ENCODE measurements at places on chromosomes 5 and 9. TPM values are rescaled to one million over a fixed set of nuclear protein-coding genes. Genes with fewer than 3 reads are reported as not detected.

The HK3 gene
- total RNA-seq: 4.7 TPM

DNA sequence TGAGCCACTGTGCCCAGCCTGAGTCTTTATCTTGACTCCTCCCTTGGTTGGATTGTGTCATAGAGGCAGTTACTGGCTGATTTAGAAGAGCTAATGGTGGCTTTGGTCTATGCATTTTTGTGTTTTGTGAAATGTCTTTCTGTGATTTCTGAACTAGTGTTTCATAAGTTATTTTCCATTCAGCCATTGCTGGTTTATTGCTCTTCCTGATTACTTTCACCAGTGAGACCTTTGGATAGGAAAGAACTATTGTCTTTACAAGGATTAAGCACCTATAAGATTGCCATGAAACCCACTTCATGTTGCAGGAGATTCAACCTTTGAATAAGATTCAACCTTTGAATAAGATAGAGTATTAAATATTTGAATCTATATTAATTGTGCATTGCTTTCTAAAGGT, 8.7 kb upstream of the HAPLN1 start:
- DNase-seq: no peak

DNA sequence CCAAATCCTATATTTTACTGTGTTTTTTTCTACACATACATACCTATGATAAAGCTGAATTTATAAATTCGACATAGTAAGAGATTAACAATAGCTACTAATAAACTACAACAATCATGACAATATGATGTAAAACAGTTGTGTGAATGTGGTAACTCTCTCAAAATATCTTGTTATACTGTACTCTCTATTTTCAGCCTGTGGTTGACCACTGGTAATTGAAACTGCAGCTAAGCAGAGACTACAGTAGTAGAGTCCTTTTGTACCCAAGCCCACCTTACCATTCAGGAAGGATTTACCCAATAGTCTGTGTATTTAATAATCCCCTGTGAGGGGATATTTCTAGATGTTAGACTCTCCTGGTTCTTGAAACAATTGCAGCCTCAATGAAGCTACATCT, 86.7 kb downstream of the FAM114A2 start:
- no peak for DNase-seq

The CTNND2 gene
- total RNA-seq: 11.2 TPM

GRCh38 chr9:109115931-109116526, 3.7 kb downstream of the TMEM245 start:
- DNase-seq: no peak

The STOM gene
- 85.1 TPM for total RNA-seq

DNA sequence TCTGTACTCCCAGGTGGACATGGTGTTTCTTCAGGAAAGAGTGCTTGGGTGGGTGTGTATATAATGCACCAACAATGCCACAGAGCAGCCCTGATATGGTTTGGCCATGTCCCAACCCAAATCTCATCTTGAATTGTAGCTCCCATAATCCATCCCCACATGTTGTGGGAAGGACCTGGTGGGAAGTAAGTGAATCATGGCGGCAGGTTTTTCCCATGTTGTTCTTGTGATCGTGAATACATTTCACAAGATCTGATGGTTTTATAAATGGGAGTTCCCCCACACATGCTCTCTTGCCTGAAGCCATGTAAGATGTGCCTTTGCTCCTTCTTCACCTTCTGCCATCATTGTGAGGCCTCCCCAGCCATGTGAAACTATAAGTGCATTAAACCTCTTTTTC, 158.5 kb downstream of the NR3C1 start:
- DNase-seq: no peak

The PRR16 gene
- 3.5 TPM for total RNA-seq

The EGFLAM gene
- 4.1 TPM for total RNA-seq

The ZNF658 gene
- total RNA-seq: 6.3 TPM

GRCh38 chr5:138095100-138095907, 11.5 kb downstream of the WNT8A start:
- DNase-seq: no peak

The GPR21 gene
- total RNA-seq: not detected

- DNase-seq: no peak
Observed at GRCh38 chr9:92882276-92882675, 4.4 kb upstream of the ZNF484 start.

- DNase-seq: no peak
Observed at GRCh38 chr9:16325966-16326365, 544.5 kb downstream of the BNC2 start.

DNA sequence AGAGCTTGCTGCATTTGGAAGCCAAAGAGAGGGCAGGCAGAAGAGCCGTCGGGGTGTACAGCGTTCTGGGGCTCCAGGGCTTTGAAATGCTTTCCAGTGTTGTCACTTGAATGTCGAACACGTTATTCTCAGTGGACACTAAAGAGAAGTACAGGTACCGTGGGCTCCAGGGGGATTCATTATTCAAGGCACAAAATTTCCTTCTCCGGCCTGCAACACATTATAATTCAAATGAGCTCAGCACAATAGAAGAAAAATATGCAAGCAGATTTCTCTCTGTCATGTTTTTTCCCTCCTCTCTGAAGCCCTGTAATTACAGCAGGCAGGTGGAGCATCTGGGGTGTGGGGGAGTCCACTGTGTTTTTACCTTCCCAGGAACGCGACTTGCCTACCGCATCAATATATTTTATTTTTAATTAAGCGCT, 293.1 kb downstream of the ZSWIM6 start:
- no peak for DNase-seq

Measured in prostate gland (tissue), 2 donors.